ENCODE measurements at places on chromosomes 1 and 21.

GRCh38 chr1:205484985-205485967, 19.2 kb upstream of the CDK18 start:
- DNase-seq, result peak; percentile 88

- DNase-seq, result no peak
Observed at GRCh38 chr1:30189818-30190500, 533.4 kb downstream of the MATN1 start.

DNA sequence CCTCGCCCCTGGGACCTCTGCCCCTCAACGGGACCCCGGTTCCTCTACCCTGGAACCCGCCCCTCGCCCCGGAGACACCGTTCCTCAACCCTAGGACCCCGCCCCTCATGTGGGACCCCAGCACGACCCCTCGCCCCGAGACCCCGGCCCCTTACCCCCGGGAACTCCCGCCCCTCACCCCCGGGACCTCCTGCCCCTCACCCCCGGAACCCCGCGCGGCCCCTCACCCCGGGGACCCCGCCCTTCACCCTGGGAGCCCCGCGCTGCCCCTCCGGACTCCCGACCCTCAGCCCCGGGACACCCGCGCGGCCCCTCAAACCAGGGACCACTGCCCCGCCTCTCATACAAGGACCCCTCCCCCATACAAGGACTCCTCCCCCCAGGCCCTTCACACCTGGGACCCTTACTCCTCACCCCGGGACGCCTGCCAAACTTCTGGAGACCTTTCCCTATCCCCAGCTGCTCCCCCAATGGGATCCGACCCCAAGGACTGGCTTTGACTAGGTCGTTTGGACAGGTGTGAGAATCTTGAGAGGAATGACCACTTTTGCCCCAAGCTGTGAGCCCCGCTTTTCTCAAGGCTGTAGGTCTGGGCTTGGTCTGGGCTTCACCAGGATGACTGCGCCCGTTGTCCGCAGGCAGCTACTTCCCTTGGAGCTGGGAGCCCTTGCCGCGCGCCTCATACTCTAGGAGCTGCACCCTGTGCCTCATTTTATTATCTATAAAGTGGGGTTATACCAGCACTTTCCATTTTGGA, 843 bp downstream of the DIP2A start:
- DNase-seq, result no peak

- DNase-seq, result no peak
Observed at GRCh38 chr21:42495027-42495426, 997 bp downstream of the RSPH1 start.

All from GM12891 (cell line).